ENCODE measurements at places on chromosomes 2 and 18.

GRCh38 chr2:200509235-200509611 is 645 bp downstream of the KCTD18 start:
- no peak for DNase-seq

DNA sequence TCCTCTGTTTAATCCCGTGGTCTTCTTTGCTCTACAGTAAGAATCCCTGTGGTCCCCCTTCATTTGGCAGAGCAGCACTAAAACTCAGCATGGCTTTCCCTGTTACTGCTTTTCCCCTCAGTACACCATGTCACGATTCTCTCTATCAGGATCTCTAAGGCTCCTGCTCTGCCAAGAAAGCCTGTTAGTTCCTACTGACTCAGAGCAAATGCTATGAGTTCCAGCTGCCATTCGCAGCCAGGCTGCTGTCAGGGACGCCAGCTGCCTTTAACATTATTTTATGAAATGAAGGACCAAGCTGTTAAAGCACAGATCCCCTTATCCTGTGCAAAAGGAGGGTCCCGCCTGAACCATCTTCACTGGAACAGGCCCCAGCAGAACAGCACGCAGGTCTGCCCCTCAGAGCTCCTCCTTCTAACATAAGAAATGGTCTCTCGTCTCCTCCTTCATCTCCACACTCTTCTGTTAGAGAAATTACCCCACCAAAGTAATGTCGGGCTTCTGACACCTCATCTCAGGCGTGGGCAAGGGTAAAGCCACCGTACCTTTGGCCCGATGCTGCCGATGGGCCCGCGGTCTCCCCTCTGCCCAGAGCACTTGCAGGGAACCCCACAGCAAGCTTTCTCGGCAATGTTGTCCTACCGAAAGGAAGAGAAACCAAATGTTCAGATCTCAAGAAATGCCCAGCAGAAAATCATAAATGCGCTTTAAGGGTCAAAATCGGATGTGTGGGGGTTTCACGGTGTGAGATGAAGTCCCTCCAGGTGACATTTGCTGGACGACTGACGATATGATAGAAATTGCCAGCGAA is 52.6 kb downstream of the COL6A3 start:
- no peak for DNase-seq

DNA sequence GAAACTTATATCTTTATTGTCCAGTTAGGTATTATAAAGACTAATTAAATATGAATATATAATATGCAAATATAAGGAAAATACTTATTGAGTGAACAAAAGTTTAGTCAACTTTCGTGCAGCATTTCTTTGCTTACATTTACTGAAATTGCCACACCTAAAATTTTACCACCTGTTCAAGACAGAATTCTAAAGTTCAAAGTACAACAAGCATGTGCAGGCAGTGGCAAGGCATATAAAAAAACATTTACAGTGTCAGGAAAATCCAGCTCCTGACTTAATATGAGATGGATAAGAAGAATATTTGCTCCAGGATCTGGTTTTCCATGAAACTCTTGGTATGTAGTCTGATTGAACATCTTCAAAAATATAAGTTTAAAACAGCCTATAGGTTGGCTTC is 4.8 kb downstream of the ITPRID2 start:
- DNase-seq: no peak

DNA sequence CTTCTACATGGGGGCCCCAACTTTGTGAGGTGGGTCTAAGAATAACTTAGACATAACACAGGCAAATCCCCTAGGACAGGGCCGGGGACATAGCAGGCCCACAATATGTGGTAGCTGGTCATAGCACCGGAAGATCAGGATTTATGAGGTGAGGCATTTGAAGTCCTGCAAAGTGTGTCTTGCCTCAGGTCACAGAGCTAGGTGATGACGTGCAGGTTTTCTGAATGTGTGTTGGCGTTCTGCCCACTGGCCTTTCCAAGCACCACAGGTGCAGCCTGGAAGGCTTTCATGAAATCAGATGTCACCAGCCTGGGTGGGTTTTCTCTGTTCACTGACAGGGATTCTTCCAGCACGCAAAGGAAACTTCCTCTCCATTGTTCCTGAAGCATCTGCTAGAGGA is 119.1 kb downstream of the LRATD1 start:
- DNase-seq: no peak

DNA sequence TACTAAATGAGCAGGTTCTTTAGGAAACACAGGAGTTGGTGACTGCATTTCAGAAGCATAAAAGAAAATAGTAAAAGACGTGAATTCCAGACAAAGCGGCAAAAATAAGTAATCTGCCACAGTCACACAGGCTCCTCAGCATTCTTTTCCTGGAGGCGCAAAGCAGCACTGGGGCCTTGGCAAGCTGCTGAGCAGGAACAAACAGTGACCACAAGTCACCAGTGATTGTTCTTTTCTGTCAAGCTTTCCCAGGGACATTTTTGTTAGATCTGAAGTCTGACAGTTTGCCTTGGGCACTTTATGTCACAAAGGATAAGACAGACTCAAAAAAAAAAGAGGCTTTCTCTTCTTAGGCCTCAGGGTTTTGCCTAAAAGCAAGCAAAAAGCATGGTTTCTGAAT is 216.2 kb downstream of the CDH20 start:
- no peak for DNase-seq

GRCh38 chr2:183093857-183094657 is 15.5 kb downstream of the DUSP19 start:
- DNase-seq: no peak

DNA sequence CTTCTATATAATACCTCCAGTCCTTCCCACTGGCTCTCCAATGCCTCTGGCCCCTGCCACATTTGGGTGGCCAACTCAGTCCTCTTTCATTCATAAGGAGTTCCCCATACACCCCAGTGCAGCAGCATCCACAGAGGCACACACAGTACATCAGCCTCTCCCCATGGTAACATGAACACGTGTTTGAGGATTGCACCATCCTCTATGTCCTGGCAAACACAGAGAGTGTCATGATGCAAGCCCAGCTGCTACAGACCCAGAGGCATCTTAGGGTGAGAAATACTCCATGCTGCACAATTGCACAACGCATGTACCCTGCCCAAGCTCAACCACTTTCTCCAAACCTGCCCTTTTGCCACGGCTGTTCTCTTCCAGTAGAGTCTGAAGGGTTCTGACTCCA is 11.5 kb downstream of the IGFBP5 start:
- DNase-seq: peak; percentile 44

DNA sequence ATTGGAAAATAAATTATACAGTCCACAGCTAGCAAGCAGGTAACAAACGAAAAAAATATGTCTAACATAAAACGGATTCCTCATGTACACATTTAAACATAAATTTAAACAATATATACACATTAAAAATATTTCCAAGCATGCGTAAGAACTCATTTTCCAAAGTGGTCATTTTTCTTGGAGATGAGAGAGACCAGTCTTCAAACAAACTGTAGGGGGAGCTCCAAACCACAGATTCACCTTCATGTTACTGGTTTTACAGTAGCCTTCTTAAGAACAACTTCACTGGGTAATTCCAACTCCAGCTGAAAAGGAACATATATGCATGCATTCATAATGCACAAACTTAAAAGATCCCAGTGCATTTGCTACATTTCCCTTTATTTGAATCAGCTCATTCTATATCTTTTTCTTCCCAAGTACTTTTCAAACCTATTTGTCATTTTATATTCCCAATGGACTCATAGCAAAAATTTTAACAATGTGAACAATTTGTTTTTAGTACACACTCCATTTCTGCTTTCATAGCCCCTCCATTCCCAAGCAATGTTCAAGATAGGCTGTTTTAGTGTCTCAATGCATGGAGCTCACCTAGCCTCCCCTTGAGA is 4.7 kb upstream of the STAMBP start:
- DNase-seq: peak; percentile 50

- no peak for DNase-seq
Measured at GRCh38 chr2:232330068-232330999, 48.2 kb upstream of the ALPP start.

DNA sequence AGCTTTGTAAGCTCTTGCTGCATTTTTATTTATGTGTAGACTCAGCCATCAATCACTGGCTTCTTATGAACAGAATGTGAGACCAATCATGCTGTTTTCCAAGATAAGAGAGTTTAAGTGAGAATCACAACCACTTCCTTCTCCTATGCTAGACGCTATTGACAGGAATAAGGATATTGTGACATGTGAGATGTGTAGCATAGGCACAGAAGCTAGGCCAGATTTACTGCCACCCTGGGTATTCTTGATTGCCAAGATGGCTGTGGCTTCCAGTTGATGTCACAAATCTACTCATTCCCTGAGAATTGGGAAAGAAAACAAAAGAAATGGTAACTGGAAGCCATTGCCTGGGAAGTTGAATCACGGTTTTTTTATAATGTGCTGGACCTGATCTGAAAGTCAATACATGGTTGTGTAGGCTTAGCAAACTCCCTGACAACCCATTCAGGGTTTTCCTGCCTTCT is 49.9 kb downstream of the RAB27B start:
- no peak for DNase-seq

DNA sequence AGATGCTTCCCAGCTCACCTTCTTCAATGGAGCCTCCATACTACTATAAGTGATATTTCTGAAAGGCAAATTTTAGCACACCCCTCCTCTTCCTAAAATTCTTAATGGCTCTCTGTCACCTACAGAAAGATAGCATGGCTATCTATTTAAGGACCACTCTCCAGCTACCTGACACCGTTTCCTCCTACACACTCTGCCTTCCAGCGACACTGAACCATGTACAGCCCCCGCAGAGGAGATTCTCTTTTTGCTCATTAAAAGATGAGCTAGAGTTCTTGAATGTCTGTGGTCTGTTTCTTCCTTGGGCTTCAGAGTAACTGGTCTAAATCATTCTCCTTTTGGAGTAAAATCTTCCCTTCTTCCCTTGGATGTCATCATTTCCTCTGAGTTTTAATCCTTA is 38.4 kb upstream of the GAREM1 start:
- no peak for DNase-seq

DNA sequence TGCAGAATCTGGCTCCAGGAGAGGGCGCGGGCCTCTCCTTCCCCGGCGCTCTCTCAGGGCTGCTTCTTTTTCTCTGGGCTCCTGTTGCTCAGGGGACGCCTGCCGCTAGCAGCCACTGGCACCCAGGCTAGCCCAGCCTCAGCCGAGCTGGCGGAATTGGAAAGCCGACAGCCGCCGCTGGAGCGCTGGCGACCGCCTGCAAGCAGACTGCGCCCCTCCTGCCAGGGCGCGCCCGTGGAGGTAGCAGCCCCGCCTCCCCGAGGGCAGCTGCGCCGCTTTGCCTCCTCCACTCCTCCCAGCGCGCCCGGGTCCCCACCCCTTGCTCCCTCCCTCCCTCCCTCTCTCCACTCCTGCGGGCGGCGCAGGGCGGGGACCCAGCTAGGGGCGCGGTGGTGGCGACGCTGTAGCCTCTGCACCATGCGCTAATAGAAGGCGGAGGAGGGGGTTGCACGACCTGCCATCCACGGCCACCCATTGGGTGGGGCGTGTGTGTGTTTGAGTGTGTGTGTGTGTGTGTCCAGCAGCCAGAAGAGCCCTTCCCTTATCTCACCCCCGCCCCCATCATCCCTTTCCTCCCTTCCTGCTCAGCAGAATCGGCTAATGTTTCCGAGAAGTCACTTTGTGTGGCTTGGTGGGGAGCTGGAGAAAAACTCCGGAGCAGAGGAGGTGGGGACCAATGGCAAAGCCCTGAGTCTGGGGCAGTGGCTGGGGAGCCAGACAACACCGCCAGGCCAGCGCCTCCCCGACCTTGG is at the start of gene SCN9A:
Gene SCN9A (minus strand): TSS at position 209 of the 752 bp plus-strand sequence. CDS start 64,188 bp downstream, outside the sequence.
- DNase-seq: no peak

DNA sequence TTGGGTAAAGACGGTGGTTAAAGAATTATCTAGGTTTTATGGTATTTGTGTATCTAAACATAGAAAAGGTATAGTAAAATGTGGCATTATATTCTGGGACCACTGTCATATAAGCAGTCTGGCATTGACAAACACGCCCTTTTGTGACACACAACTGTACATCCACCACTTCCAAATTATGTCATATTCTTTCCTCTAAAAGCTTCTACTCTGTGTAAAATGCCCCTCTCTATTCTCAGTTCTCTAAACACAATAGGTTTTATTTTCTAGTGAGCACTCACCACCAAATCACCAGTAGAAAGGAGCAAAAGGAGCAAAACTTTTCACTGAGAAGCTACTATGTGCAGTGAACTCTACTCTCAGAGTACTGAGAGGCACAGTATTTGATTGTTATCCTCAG is 88.1 kb upstream of the PIEZO2 start:
- no peak for DNase-seq

DNA sequence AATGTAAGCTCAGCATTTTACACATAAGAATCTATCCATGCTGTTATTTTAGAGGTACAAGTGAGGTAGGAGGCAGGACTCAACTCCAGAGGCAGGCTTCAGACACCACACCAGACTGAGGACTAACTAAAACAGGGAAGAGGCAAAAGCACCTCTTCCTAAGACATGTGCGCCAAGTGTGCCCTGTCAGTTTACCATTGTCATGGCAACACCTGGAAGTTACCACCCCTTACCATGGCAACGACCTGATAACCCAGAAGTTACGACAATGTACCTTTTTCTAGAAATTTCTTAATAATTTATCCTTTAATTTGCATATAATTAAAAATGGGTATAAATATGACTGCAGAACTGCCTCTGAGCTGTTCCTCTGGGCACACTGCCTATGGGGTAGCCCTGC is 160.1 kb downstream of the FAM124B start:
- no peak for DNase-seq

- peak; percentile 60 for DNase-seq
Measured at GRCh38 chr2:203718087-203718486, 11.6 kb downstream of the CD28 start.

DNA sequence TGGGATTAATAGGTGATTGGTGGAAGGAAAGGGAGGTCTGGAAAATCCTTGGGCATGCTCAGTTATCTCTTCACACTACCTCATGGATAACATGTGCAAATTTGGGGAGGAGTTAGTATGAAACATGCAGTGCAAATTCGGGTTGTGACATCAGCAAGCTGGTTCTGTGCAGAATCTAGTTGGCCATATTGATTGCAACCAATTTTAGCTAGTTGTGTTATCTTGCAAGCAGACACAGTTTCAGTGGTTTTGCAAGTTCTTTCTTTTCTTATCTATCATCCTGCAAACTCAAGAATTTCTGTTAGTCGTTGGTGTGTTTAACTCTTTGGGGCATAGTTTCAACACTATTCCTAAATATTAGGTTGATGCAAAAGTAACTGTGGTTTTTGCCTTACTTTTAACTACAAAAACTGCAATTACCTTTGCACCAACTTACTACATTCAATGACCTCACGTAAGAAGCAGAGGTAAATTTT is 135.4 kb downstream of the PTH2R start:
- DNase-seq: no peak

DNA sequence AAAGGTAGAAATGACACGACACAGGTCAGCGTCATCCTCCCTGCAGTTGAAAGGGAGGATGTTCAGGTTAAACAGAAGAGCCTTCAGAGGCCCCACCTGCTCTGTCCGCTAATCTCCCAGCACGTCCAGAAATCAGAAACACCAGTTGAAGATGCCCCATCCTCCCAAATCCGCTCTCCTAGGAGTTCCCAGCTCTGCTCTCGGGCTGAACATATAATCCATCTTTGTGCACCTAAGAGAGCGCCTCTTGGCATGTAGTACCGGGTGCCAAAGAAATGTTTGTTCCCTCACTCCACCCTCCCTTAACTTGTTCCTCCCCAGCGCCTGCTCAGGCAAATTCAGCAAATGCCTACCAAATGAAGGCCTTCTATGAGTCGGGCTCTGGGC is 145.2 kb upstream of the SMAD2 start:
- no peak for DNase-seq

- no peak for DNase-seq
Measured at GRCh38 chr2:203016716-203017115, 2.0 kb downstream of the NBEAL1 start.

All from CD4-positive, alpha-beta T cell treated with Interferon alpha-2 for 1 hour (primary cell).